ENCODE measurements at places on chromosomes 13 and 19. TPM values are rescaled to one million over a fixed set of nuclear protein-coding genes. Genes with fewer than 3 reads are reported as not detected.

DNA sequence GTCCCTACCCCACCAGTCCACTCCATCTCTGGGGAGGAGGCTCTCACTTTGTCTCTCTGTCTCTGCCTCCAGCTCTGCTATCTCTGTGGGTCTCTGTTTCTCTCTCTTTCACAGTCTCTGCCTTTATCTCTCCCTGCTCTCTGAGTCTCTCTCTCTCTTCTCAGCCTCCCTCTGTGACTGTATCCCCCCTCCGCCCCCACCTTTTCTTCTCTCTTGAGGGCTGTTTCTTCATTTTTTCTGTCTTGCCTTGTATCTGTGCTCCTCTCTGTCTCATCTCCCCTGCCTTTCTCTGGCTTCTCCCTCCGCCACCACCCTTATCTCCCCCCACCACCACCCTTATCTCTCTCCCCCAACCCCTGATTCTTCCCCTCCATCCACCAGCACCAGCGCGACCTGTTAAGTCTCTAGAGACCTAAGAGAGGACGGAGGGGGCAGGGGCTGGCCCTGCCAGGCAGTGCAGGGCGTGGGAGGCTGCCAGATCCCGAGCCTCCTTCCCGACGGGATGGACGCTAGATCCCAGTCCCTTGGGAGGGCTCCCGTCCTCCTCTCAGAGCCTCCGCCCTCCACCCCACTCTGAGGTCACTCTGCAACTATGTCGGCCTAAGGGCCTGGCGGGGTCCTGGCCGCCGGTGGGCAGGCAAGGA is 1.0 kb downstream of the AXL start:
- no peaks in the 10 kb centered on the region for H3K36me3 ChIP-seq
- H3K27me3 ChIP-seq = peaks cover 42% of the 10 kb centered on the region
- H3K4me3 ChIP-seq = no peak overlapping the region

- H3K4me1 ChIP-seq = peaks cover 27% of the 10 kb centered on the region
- H3K27ac ChIP-seq = no peak overlapping the region
- H3K4me3 ChIP-seq = no peak overlapping the region
- no peak for DNase-seq
These were observed 22.3 kb downstream of the KCTD4 start for GRCh38 chr13:45178349-45179162.

DNA sequence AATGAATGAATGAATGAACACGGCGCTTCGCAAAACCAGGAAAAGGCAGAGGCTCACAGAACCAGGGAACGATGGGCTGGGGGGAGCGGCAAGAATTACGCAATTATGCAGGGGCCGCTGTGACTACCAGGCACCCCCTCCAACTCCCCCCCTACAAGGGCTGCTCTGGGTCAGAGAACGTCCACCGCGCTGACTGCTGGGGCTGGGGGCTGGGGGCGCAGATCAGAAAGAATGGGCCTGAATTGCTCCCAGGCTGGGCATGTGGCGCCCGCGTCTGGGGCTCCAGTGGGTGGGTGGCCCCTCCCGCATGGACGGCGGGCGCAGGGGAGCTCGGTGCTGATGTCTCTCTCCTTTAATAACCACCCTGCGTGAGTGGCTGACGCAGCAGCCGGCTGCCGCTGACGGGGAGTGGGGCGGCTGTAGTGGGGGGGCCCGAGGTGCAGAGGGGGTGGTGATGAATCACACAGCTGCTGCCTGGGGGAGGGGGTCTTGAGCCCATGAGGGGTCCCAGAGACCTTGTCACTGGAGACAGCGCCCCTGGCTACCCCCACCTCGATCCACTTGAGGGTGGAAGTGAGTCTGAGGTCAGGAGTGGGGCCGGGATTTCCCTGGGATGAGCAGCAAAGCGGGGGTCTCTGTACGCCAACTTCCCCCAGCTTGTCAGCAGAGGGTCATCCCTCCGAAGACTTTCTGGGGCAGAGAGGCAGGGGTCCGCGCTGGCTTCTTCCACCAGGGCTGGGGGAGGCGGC is 1.5 kb upstream of the CIRBP start:
- peak overlapping the region; percentile 36 for H3K4me3 ChIP-seq
- DNase-seq = no peak
- H3K4me1 ChIP-seq = peaks cover 60% of the 10 kb centered on the region
- peak overlapping the region; percentile 41 for H3K27ac ChIP-seq
- peaks cover 28% of the 10 kb centered on the region for H3K36me3 ChIP-seq
- H3K27me3 ChIP-seq = peaks cover 2% of the 10 kb centered on the region

The SAFB2 gene
- total RNA-seq = 81.0 TPM

GRCh38 chr19:35086455-35086854 is 29.2 kb upstream of the FXYD3 start:
- DNase-seq = no peak
- no peak overlapping the region for H3K4me3 ChIP-seq
- H3K36me3 ChIP-seq = no peaks in the 10 kb centered on the region
- peaks cover 3% of the 10 kb centered on the region for H3K4me1 ChIP-seq
- H3K27ac ChIP-seq = no peak overlapping the region

- no peak overlapping the region for H3K4me3 ChIP-seq
- H3K27ac ChIP-seq = no peak overlapping the region
- no peaks in the 10 kb centered on the region for H3K27me3 ChIP-seq
These were observed 10.0 kb downstream of the FCGBP start for GRCh38 chr19:39924389-39924788.

The PSG3 gene
- not detected for total RNA-seq
